AG04449 (cell line): ENCODE measurements at places on chromosomes 3 and 15.

DNA sequence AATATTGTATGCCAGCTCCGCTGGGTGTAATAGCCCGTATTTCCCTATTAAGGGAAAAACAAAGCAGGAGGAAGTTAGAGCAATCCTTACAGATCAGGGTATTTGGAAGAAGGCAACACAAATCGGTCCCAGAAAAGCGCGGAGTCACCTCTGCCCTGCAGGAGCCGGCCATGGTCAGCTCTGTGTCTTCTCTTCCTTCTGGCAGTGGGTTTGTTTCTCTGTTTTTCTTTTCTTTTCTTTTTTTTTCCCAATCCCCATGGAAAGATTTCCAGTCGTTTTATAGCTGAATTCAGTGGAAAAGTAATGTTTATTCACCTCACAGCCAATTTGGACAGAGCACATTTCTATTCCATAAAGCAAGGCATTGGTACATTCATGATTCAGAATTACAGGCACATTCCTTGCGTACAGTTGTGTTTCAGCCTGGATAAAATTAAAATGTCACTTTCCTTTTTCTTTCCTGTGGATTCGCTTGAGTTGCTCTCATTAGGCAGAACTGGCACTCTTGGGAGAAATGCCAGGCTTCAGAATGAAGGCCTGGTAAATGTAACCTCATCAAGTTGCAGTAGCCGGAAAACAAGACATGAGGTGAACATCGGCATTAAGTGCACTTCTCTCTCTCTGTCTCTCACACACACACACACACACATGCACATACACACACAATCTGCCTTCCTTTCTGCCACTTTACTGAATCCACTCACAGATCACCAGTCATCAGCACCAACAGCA, 204.5 kb upstream of the UBE2E1 start:
- DNase-seq: no peak

GRCh38 chr3:10532939-10533736, 27.8 kb upstream of the ATP2B2 start:
- DNase-seq: no peak

GRCh38 chr3:50737193-50737905, 62.6 kb downstream of the DOCK3 start:
- no peak for DNase-seq

GRCh38 chr3:190044974-190045373, 75.7 kb downstream of the P3H2 start:
- no peak for DNase-seq
